Astrocyte (in vitro differentiated cells and primary cell): ENCODE measurements at places on chromosomes 13 and 19. TPM values are rescaled to one million over a fixed set of nuclear protein-coding genes. Genes with fewer than 3 reads are reported as not detected.

CD37 gene
- 0.20 TPM in 1 of 2 replicates, not detected in the other for total RNA-seq

SBK2 gene
- total RNA-seq, result 2.5 and 4.2 TPM in 2 replicates

THSD8 gene
- 3.6 and 4.5 TPM in 2 replicates for total RNA-seq

PTH2 gene
- not detected in 2 replicates for total RNA-seq
